Right lobe of liver (tissue), 6 donors: ENCODE measurements at places on chromosomes 7 and 10.

DNA sequence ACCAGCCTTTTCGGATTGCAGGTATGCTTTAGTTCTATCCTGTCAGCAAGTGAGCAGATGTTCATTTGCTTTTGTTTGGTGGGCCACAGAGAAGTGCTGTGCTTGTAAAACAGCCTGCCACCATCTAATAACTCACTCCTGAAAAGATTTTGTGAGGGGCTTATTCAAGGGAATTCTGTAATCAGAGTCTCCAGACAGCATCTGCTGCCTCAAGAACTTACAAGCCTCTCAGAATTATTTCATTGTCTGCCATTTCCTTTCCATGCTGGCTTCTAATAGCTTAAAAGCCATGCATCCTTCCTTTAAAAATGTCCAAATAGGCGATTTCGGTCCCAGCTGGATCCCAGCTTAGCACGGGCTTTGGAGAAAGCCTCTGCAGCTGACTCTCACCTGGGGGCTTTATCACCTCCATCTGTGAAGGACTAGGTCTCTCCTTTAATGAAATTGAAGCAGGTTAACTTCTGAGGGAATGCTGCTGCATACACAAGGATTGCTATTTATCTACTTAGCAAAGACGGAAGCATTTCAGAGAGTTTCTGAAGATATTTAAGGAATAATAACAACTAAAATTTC, 48.0 kb downstream of the MALRD1 start:
- DNase-seq = no peak

- DNase-seq = no peak
These were observed 114.4 kb upstream of the CREB5 start for GRCh38 chr7:28297801-28298459.

GRCh38 chr10:30897547-30897946, 134.1 kb downstream of the ZNF438 start:
- DNase-seq = no peak

GRCh38 chr7:54985426-54986330, 33.1 kb upstream of the EGFR start:
- no peak for DNase-seq

DNA sequence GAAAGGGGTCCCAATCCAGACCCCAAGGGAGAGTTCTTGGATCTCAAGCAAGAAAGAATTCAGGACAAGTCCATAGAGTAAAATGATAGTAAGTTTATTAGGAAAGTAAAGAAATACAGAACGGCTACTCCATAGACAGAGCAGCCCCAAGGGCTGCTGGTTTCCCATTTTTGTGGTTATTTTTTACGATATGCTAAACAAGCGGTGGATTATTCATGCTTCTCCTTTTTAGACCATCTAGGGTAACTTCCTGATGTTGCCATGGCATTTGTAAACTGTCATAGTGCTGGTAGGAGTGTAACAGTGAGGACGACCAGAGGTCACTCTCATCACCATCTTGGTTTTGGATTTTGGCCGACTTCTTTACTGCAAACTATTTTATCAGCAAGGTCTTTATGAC, 1033.4 kb downstream of the SORCS3 start:
- no peak for DNase-seq

DNA sequence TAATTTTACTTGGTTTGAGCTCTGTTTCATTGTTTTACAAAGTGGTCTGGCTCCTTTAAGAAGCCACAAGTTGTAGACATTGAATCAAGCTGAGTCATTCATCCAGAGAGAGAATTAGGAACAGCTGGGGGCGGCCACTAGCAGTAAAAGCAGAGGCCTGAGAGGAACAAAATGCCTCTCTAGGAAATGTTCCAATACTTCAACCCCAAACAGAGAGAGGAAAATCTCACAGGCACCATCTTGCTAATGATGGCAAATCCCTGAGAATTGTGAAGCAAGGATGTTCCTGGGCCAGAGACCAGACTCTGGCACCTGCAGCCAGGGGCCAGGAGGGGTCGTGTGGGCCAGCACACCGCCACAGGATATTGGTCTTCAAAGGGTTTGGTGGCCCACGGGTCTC, 26.5 kb upstream of the TRIL start:
- no peak for DNase-seq

DNA sequence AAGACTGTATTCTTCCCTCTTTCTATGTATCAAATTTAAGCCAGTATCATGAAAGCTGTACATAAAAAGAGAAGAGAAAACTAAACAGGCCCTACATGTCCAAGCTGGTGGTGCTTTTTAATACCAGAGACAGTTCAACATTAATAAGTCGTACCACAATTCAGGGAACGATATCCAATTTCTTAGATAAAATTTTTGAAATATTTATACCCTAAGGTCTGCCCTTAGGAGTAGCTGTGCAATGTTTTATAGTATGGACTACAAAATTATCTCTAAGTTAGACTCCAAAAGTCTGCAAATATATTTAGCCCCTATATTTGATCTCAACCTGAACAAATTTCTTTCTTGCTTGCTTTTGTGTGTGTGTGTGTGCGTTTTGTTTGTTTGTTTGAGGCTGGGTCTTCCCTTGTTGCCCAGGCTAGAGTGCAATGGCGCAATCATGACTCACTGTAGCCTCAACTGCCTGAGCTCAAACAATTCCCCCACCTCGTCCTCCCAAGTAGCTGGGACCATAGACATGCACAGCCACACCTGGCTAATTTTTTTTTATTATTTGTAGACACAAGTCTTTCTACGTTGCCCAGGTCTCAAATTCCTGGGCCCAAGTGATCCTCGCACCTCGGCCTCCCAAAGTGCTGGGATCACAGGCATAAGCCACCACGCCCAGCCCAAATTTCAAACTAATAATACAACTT, 13.2 kb downstream of the ARHGAP19 start:
- DNase-seq = no peak

DNA sequence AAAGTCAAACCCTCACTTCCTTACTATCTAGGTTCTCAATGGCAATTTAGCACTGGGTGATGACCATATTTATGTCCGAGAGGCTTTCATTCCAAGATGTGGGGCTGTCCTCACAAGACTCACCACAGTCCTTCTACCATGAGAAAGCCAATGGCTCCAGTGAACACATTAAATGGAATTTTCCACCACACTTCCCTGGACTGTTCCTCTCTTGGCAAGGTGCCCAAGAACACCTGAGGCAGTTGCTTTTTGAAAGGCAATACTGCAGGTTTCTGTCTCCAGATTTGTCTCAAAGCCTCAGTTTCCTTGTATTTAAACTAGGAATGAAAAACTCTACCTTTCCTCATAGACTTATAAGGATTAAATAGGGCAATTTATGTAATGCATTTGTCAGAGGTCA, 24.2 kb downstream of the AFAP1L2 start:
- DNase-seq = no peak

DNA sequence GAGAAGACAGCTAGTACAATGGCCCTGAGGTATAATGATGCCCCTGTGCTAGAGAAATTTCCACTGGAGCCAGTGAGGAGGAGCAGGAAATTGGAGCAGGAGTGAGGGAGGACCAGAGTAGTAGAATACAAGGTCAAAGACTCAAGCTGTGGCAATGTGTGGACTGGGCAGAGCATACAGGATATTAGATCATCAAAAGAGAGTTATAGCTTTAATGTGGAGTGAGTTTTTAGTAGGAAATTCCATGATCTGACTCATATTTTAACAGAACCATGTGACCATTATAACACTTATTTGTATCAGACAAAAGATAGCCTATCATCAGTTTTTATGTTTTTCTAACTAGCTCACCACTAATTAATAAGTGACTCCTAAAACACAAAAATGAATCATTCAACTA, 154.1 kb downstream of the DGKB start:
- no peak for DNase-seq

GRCh38 chr7:134777470-134777869, 2.0 kb upstream of the CALD1 start:
- no peak for DNase-seq

GRCh38 chr7:130611218-130611617, 57.3 kb downstream of the COPG2 start:
- no peak for DNase-seq

DNA sequence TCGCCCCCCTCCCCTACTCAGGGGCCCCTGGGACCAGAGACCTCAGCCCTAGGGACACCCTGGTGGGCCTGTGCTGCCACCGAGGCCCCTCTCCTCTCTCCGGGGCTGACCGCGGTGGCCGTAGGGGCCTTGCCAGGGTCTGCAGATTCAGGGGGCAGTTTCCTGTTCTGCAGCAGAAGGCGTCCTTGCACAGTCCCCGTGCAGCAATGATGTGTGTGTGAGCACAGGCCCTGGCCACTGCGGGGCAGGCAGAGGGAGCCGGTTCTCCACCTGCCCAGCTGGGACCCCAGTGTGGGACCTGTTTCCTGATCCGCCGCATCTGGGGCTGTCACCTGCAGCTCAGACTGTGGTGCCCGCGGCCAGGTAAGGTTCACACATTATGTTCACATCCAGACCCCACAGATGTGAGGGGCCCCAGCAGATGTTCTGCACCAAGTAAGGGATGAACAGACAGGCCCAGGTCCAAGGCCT, 60.7 kb upstream of the DNAJB6 start:
- DNase-seq = no peak

- no peak for DNase-seq
These were observed 346.8 kb downstream of the PTPRN2 start for GRCh38 chr7:158240801-158241200.

DNA sequence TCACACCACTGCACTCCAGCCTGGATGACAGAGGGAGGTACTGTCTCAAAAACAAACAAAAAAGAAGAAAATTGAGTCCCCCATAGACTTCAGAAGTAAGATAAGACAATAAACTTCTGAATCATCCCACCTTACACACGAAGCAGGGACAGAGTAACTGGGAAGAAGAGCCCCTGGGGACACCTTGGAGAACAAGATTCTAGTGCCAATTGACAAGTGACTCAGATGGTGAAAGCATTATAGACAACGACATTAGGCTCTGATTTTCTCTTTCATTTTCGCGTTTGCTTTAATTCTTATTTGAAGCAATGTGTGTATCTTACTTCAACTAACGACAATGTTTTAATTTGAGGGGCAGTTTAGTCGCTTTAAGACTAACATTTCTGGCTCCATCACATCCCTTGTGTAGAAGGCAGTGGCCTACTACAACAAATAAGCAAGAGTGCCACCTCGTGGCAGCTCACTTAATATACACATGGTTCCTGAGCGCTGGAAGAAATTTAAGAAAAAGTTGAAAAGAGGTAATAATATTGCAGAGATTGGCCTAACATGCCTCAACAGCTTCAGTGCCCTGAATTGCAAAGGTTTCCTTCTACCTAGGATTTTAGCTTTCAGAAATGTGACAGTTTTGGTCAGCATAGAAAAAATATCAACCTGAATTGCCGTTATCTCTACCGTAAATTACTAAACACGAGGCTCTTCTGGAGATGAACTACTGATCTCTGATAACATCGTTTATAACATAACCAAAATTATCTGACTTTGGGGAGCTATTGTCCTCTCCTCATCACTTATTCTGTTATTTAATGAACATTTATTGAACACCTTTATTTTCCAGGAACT, 36.7 kb downstream of the ASNS start:
- peak; percentile 54 for DNase-seq

- DNase-seq = no peak
These were observed 37.9 kb downstream of the PALS2 start for GRCh38 chr7:24611130-24611529.

GRCh38 chr10:79379512-79380124, 32.3 kb downstream of the PPIF start:
- DNase-seq = peak; percentile 84

DNA sequence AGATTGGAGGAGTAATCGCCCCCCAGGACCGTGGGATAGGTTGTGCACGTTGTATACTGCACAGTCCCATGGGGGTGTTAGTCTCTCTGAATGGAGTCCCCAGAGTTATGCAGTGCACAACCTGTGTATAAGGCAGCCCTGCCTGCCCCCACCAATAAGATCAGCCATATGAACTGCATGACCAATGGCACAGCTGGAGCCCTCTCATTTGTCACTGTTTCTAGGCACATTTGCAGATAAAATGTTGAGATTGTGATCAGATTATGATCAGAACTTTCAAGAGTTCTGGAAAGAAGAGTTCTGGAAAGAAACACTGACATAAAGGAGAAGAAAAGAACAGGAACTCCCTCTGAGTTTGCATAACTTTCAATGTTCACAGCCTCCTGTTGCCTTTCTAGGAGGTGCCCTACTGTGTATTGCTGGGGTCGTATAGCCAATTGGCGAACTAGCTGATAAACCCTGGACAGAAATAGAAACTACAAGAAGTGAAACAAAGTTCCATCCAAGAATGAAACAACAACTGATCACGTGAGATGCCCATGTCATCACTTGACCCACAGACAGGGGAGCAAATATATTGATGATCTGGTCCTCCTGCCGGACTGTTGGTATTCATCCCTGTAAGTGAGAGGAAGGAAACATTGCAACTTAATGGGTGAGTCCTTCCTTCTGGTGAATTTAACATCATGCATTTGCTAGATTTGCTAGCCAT, 49.6 kb upstream of the TOMM7 start:
- DNase-seq = no peak

GRCh38 chr10:4263601-4263921, 478.6 kb upstream of the KLF6 start:
- no peak for DNase-seq

- DNase-seq = no peak
These were observed 223.9 kb upstream of the GLI3 start for GRCh38 chr7:42460933-42461332.

DNA sequence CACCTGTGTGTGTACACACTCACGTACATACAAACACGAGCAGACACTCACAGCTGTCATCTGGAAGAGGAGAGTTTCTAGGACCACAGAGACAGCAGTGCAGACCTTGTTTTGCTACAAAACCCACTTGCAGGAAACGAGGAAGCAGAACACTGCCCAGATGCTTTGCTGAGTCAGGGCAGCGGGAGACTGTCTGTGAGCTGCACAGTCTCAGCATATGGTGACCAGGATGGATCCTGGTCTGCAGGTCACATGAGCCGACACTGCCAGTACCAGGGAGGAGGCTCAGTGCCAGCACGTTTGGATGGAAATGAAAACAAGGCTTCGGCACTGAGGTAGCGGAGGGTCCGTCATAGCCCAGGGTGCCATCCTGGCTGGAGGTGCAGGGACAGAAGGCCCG, 117.6 kb upstream of the DPP6 start:
- DNase-seq = no peak

GRCh38 chr7:130641497-130641896, 27.1 kb downstream of the COPG2 start:
- no peak for DNase-seq

GRCh38 chr10:80144067-80144695, 11.7 kb downstream of the PLAC9 start:
- DNase-seq = peak; percentile 45
